Activated CD4-positive, alpha-beta T cell treated with anti-CD3 and anti-CD28 coated beads, Interleukin-2, amount 10 ng/mL, durations not matched to agents 7 days and 5 days (primary cell): ENCODE measurements at places on chromosomes 5 and 9. TPM values are rescaled to one million over a fixed set of nuclear protein-coding genes. Genes with fewer than 3 reads are reported as not detected.

Gene ZNF608
- not detected for total RNA-seq

Gene SCGB3A2
- not detected for total RNA-seq

Gene PARP8
- total RNA-seq, result 110 TPM

Gene CEL
- total RNA-seq, result 2.8 TPM

Gene HCN1
- total RNA-seq, result not detected

Gene NR2F1
- not detected for total RNA-seq

Gene BTNL3
- not detected for total RNA-seq

Gene PCDHGA10
- not detected for total RNA-seq

Gene ADRB2
- 1.3 TPM for total RNA-seq

Gene PRDM9
- total RNA-seq, result not detected

Gene PDE4D
- total RNA-seq, result 62.0 TPM

Gene FAT2
- total RNA-seq, result not detected

Gene SLC4A9
- total RNA-seq, result 0.35 TPM

Gene LHX2
- total RNA-seq, result not detected

Gene MEGF10
- not detected for total RNA-seq

Gene FAM78A
- total RNA-seq, result 128 TPM

Gene DEPDC1B
- total RNA-seq, result 46.7 TPM

Gene GARIN3
- not detected for total RNA-seq

Gene RETREG1
- 50.5 TPM for total RNA-seq

Gene ERAP2
- 138 TPM for total RNA-seq

Gene PRUNE2
- total RNA-seq, result 0.23 TPM

Gene JAKMIP2
- total RNA-seq, result 4.3 TPM

Gene NSUN2
- 74.5 TPM for total RNA-seq

Gene IL5
- 0.25 TPM for total RNA-seq

Gene NMUR2
- not detected for total RNA-seq

Gene FBP1
- 0.27 TPM for total RNA-seq

Gene CCDC183
- total RNA-seq, result 1.1 TPM

Gene FBXO38
- 53.1 TPM for total RNA-seq

Gene FOXI1
- not detected for total RNA-seq

Gene PLAC8L1
- 0.47 TPM for total RNA-seq
